T-cell (primary cell): ENCODE measurements at places on chromosomes 7 and 10.

- no peak for DNase-seq
Observed at GRCh38 chr7:141362580-141363435, 188.4 kb upstream of the AGK start.

- no peak for DNase-seq
Observed at GRCh38 chr10:43943818-43944360, 295.2 kb upstream of the ZNF32 start.

DNA sequence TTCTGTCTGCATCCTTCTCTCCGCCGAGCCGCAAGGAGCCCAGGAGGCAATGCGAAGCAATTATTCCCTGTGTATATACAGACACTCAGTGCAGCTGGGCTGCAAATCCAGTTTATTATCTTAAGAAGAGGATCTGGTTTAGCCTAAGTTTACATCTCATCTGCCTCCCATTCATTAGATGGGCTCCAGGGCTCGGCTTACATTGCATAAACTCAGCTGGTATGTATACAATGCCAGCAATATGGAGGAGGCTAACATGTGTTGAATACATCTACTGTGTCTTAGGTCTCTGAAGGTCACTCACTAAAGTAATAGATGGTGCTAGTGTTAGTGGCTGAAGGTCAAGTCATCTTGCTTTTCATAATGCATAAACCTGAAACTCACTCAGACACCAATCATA lies 996.8 kb downstream of the KCNMA1 start:
- DNase-seq, result no peak

DNA sequence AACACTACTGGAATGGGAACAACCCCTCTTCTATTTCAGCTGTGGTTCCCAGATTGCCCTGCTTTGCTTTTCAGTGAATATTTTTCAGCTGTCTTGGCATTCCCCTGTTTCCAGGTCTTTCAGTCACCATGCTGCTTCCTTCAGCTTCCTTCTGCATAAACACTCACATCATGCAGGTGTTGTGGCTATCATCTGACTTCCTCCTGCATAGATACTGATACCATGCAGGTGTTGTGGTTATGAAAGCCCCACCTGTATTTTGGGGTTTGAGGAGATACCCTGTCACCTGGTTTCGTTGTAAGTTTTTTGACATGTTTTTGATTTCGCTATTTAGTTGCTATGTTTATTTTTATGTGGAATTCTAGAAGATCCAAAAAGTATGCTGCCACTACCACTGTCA lies 71.5 kb downstream of the SLC35B4 start:
- DNase-seq, result no peak

- no peak for DNase-seq
Observed at GRCh38 chr10:110413903-110414547, 83.7 kb upstream of the DUSP5 start.

DNA sequence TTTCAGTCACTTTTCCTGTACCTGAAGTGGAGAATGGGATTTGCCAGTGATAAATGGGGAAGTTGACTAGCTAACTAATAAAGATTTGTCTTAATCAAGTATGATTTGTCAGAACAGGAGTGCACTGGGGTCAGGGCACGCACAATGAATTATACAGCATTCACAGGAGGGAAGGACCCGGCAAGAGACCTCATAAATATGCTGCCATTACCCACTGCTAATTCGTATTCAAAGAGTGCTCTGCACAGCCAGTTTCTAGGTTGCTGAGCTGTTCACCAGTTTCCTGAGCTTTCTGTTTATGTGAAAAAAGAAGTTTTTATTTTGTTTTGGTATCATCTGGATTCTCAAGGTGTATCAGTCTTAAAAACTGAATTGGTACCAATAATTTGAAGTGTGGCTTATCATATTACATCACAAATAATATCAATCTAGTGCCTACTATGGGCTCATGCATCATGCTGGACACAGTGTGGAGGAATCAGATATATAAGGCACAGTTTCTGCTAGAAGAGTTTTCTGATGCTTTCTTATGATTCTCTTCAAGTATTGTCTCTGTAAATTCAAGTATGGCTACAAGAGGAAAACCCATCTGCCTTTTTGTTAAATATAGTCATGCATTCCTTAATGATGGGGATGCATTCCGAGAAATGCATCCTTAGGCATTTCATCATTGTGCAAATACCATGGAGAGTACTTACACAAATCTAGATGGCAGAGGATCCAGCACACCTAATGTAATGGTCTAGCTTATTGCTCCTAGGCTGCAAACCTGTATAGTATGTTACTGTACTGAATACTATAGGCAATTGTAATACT lies 202.2 kb downstream of the VTI1A start:
- DNase-seq, result no peak

GRCh38 chr7:130909161-130909836 lies 175.3 kb upstream of the KLF14 start:
- no peak for DNase-seq

GRCh38 chr7:63900394-63901203 lies 98.0 kb upstream of the ZNF722 start:
- peak; percentile 86 for DNase-seq

GRCh38 chr7:47414342-47415317 lies 167.3 kb downstream of the TNS3 start:
- no peak for DNase-seq
